Stimulated activated naive CD8-positive, alpha-beta T cell treated with anti-CD3 and anti-CD28 coated beads, Interleukin-15, Interleukin-2, amounts not matched to agents 100 U/mL and 50 U/mL, for 24 hours (primary cell): ENCODE measurements at places on chromosomes 4 and X.
A peak's percentile ranks its signal among the peaks of the same experiment; 100 is the strongest.

GRCh38 chr4:152698089-152698499 lies 18.3 kb upstream of the TMEM154 start:
- no peak for DNase-seq

DNA sequence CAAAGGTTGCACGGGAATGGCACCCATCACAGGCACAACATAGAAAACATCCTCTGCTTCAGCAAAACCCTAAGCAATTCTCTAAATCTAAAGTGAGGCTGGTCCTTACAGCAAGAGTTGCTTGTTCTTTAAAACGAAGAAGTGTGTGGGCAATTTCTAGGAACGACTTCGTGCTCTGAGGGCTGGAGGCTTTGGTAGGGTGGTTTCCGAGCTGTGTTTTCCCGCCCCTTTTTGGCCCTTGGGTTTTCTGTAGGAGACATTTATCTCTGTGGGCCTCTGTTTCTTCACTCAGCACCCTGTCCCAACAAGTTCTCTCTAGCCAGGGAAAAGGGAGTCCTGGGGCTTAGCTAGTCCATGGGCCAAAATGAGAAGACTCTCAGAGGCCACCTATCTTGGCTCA lies 84.2 kb downstream of the SLC2A9 start:
- DNase-seq: no peak

DNA sequence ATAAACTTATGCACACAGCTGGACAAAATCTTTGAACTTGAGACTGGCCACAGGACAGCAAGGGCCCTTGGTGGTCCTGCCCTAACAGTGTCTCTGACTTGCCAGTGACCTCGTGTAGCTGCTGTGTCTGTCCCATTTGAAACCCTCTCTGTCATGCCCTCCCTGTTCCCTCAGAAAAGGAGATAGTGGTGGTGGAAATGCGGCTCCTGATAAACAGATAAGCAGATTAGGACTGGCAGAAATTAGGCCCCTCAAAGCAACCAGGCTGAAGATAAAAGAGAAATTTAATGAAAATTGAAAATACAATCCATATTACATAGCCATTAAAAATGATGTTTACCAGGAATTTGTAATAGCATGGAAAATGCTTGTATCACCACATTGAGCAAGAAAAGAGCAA lies 136.6 kb upstream of the ATP6AP2 start:
- DNase-seq: no peak

GRCh38 chrX:1205681-1206611 lies 6.5 kb downstream of the CRLF2 start:
- DNase-seq: no peak

DNA sequence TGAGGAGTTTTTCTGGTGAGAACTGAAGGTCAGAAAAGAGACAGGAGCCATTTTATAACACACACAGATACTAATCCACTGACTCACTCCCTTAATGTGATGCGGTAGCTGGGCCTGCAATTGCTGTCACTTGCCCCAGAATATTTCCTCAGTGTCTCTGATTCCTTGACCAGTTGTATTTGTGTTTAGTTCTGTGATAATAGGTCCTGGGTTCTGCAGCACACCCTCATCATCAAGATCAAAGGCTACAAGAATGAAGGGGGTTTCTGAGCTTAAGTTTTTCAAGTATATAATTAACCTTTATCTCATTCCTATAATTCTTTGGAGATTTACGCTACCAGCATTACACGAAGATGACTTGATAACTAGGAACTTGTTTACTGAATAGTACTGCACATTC lies 576.5 kb upstream of the CPXCR1 start:
- DNase-seq: no peak

DNA sequence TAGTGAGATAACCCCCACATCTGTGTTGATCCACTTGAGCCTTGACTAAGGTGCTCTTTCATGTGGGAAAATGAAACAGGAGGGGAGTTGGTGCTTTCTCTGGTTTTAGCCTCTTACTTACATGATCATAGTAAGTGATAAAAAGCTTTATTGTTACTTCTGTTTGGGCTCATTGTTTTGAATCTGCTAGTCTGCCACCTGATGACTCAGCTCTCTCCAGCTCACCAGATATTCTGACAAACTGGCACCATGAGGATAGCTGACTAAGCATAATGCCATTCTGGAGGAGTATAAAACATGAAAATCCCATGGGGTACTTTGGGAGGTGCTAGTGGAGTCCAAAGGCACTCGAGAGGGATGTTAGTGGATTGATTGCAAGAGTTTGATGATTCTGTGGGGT lies 824.0 kb downstream of the RAPGEF2 start:
- DNase-seq: no peak

DNA sequence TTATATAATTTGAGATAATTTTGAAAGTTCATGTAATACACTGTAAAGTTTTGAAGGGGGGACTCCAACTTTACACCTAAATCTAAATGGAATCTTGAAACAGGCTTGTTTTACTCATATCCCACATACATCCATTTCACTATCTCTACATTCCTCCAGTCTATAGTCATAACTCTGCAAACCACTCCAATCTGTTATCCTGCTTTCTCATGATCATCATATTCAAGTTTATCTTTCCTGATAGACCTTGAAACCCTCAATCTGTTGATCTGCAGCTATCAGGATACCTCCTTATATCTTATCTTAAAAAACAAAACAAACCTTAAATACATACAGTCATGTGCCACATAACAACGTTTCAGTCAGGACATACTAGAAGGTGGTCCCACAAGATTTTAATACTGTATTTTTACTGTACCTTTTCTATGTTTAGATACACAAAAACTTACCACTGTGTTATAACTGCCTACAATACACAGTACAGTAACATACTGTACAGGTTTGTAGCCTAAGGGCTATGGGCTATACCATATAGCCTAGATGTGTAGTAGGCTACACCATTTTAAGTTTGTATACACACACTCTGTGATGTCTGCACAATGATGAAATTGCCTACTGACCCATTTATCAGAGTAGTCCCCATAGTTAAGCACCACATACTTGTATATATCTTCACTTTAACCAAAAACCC lies 14.0 kb downstream of the CHIC2 start:
- DNase-seq: no peak

DNA sequence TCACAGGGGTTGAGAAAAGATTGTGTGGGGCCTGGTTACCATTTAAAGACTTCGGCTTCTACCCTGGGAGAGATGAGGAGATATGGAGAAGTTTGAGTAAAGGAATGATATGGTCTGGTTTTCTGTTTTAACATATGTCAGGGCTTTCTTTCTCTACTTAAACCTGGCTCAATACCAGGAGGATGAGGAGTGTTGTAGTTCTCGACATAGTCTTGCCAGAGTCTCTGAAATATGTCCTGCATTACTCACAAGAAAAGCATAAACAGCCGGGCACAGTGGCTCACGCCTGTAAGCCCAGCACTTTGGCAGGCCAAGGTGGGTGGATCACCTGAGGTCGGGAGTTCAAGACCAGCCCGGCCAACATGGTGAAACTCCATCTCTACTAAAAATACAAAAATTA lies 16.4 kb upstream of the ACE2 start:
- DNase-seq: no peak

- DNase-seq: peak; percentile 45
Measured at GRCh38 chr4:4386296-4386735, 586 bp upstream of the NSG1 start.

DNA sequence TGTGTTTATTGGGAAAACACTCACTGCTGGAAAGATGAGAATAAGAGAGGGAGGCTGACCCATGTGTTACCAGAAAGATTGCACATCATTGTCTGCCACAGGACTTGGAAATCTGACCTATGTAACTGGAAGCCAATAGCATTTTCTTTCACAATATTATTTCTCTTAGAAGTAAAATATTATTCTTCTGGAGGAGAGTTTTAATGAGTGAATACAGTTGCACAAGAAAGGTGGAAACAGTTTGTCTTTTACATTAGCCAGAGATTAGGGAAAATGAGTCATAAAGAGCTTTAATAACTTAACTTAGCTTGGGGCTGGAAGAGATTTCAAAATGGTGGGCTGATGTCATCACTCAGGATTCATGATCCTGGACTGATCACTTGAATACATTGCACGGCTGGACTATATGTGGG lies 31.5 kb upstream of the LNX1 start:
- no peak for DNase-seq
